Muscle of leg (tissue), 16 donors: ENCODE measurements at places on chromosomes 16 and 17.

GRCh38 chr17:77097631-77098180, 43.1 kb upstream of the SEC14L1 start:
- no peak for DNase-seq

GRCh38 chr16:31767267-31767666, 106.3 kb upstream of the ZNF267 start:
- no peak for DNase-seq

DNA sequence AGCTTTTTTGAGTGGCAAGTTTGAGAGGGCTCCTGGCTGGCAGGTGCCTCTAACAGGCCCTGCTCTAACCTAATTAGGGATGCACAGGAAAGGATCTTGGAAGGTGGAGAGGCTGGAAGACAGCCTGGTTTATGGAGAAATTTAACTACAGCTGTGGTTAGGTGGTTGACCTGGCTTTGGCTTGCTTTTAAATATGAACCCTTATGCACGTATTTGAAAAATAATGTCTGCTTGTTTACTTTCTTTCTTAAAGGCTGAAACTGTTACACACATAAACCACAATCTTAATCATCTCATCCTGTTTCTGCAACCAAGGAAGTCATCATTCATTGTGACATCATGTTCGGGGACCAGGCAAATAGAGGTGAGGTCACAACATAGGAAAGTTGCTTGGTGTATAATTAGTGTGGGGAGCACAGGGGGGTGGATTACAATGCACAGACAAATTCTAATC, 23.1 kb upstream of the DHRS13 start:
- DNase-seq: no peak

DNA sequence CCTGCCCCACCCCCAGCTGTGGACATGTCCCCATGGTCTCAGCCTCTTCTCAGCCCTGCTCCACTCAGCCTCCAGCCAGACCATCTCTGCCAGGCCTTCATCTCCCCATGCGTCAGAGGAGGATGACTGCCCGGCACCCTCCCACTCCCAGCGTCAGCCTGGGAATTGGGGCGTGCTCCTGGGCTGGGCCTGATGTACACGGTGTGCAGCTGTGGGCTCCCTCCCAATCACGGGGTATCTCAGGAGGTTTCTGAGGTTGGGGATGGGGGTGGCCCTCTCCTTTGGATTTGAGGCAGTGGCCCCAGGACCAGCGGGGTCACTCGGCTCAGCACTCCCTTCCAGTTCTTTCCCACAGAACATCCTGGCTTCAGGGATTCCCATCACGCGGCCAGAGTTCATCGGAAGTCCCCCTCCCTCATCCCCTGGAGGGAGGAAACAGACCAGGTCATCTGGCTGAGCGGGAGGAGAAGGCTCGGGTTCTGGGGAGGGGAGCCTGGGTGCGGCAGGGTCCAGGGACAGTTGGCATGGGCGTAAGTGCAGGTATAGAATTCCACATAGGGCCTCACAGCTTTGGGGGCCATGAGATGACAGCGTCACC, 36.9 kb downstream of the SOCS3 start:
- peak; percentile 82 for DNase-seq

GRCh38 chr17:43774304-43775250, 4.2 kb downstream of the DUSP3 start:
- peak; percentile 44 for DNase-seq

GRCh38 chr17:9845306-9845705, 19.6 kb downstream of the GLP2R start:
- no peak for DNase-seq

DNA sequence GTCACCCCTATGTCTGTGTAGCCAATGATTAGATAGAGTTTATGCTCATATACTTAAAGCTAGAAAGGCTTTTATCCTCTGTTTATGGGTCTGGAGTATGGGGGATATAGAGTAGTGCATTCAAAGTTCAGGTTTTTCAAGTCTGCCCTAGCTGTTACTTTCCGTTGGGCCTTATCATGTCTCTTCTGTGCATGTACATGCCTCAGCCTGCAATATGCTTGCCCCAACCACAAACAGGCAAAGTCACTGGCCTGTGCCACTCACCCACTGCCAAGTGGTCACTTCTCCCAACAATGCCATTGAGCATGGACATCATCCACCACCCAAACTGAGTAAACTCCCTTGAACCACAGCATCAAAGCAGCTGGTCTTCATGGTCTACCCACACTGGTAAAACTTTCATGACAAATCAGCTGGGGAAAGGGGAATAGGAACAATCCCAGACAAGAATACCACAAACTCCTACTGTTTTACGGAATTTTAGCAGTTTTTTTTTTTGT, 70.3 kb upstream of the C17orf78 start:
- no peak for DNase-seq

GRCh38 chr16:69040144-69040909, 65.1 kb upstream of the HAS3 start:
- DNase-seq: no peak

- peak; percentile 80 for DNase-seq
Measured at GRCh38 chr17:36133602-36134236, 30.1 kb downstream of the CCL4 start.

DNA sequence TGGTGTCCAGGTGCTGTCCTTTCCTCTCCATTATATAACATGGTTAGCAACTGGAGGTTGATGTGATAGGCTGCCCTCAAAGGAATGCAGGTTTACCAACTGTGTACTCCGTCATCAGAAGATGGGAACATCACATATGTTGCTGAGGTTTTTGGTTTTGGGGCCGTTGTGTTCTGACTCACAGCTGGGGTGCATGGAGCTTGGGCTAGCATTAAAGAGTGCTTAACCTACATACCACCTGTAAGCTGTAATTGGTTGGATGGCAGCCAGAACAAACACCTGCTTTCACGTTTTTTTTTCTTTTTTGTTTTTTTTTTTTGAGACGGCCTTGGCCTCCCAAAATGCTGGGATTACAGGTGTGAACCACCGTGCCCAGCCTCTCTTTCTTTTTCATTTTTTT, 20.9 kb downstream of the TMEM11 start:
- no peak for DNase-seq

DNA sequence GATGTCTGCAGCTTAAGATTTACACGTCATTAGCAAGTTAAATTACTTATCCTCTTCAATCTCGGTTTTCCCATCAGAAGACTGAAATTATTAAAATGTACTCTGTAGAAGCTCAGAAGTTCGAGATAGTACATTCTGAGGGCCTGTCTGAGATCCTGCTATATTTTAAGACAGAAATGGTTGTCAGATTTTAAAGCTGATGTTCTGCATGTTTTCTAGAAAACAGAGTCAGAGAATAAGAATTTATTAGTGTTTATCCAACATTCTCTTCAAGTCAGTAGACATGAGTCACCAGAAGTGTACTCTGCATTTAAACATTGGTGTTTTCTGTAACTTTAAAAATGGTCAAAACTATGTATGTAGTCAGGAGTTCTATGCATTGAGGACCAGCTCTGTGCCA, 155.2 kb upstream of the MYOCD start:
- DNase-seq: no peak

- peak; percentile 34 for DNase-seq
Measured at GRCh38 chr17:48579760-48580554, 1.8 kb upstream of the HOXB4 start.

DNA sequence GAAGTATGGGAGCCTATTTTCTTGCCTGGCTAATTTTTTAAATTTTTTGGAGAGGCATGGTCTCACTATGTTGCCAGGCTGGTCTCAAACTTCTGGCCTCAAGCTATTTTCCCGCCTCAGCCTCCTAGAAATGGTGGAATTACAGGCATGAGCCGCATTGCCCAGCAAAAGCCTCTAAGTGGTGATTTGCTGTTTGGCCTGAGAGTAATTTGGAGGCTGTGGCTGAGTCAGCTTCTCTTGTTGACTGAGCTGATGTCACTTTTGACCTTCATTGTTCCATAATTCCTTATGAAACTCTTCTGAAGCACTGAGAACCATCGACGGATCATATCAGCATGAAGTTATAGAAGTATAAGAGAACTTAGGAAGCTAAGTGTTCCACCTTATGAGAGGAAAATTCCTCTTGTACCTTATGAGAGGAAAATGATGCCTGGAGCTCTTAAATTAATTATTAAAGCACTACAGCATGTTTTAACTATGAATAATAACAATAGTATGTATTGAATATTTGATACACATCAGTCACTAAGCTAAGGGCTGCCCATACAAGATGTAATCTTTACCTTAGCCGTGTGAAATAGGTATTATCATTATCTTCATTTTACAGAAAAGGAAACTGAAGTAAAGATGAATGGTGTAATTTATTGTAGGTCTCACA, 220.8 kb upstream of the MON1B start:
- DNase-seq: no peak

DNA sequence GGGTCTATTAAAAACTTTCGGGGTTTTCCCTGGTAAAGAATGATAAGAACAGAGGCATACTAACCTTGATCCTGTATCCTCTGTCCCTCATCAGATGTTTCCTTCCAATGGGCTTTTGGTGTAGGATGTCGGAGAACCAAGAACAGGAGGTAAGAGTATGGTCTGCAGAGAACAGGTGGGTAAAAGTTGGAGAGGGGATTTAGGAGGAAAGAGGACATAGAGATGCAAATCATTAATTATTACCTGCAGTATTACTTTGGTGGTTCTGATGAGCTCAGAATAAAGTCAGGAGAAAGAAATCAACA, 4.3 kb downstream of the SNX11 start:
- no peak for DNase-seq

DNA sequence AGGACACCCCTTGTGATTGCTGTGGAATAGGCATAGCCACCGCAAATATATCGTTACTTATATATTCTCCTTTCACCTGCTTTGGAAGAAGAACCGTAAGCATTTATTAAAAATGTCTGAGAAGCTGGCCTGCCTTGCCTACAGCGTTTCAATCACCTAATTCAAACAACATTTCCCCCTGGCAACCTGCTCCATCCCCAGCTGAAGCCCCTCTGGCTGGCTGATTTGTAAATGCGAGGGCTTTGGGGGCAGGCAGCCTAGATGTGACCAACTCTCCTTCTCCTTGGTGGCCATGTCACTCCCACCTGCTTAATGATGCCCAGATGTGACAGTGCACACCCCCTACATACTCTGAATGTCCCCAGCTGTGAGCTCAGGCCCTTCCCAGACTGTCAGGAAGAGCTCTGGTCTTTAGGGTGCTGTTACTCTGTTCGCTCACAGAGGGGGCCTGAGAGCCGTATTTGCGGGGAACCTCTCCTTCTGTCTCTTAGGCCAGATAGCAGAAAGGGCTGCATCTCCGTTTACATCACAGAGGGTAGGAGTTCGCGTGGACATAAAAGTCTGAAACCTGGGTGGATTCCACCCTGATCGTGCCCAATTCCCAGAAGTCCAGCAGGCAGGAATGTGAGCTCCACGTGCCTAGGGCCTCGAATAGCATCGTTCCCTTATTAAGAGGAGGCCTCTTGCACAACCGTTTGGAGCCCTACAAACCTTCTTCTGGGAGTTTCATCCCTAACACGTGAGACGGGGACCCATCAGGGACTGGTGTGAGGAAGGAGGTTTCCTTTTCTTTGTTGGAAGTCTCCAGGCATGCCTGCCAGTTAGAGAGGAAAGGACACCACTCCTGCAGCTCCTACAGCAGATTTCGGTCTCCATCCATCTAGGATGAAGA, 2.4 kb upstream of the SDK2 start:
- peak; percentile 60 for DNase-seq

DNA sequence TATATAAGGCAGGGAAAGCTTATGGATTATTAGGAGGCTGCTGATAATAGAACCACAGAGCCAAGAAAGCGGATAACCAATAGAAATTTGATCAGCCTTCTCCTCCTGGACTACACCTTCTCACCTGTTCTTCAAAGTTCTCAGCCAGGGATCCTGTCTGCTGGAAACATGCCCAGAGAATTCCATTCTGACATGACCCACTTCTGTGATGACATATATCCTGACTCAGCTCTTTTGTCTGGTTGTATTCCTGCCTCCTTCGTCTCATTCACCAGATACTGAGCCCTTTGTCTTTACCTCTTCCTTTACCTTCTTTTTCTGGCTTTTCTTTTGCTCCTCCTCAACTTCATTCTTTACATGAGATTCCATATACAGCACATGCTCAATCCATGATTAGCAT, 576.1 kb downstream of the CDH11 start:
- peak; percentile 39 for DNase-seq

DNA sequence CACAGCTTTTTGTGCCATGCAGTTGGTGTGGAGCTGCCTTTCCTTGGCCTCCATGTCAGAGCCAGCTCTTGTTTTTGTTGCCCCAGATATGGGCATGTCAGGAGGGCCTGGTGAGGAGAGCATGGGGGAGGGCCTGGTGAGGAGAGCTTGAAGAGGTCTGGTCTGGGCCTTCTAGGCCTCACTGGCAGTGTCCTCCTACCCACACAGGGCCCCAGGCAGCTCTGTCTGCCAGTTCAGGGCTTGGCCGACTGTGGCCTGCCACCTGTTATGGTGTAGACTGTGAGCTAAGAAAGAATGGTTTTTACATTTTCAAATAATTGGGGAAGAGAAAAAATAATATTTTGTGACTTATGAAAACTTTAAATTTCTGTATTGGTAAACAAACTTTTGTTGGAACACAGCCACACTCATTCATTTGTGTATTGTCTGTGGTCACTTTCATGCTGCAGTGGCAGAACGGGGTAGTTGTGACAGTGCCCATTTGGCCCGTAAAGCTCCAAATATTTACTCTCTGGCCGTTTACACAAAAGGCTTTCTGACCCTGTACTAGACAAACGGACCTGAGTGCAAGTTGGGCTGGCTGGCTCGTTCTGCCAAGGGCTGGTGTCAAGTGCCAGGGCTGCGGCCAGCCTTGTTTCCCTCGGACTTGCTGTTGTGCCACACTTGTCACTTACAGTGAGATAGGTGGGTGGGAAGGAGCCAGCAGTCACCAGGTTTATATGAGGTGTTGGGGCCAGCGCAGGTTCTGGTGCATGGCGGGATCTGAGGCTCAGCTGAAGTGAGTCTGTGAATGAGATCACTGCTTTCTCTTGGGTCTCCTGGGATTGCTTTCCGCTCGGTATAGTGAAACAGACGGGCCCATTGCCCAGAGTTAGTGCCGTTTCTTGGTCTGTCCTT, 18.2 kb downstream of the PGS1 start:
- DNase-seq: peak; percentile 82

DNA sequence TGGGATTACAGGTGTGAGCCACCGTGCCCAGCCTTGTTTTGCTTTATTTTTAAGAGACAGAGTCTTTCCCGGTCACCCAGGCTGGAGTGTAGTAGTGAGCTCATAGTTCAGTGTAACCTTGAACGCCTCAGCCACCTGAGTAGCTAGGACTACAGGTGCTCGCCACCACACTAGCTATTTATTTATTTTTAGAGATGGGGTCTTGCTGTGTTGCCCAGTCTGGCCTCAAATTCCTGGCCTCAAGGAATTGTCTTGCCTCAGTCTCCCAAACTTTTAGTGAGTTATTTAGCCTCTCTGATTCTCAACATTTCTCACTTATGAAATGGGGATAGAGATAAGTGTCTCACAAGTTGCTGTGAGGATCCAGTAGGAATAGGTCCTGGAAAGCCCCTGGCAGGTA, 21.7 kb downstream of the FZD2 start:
- DNase-seq: no peak
